ENCODE measurements at places on chromosomes 11 and 22.

DNA sequence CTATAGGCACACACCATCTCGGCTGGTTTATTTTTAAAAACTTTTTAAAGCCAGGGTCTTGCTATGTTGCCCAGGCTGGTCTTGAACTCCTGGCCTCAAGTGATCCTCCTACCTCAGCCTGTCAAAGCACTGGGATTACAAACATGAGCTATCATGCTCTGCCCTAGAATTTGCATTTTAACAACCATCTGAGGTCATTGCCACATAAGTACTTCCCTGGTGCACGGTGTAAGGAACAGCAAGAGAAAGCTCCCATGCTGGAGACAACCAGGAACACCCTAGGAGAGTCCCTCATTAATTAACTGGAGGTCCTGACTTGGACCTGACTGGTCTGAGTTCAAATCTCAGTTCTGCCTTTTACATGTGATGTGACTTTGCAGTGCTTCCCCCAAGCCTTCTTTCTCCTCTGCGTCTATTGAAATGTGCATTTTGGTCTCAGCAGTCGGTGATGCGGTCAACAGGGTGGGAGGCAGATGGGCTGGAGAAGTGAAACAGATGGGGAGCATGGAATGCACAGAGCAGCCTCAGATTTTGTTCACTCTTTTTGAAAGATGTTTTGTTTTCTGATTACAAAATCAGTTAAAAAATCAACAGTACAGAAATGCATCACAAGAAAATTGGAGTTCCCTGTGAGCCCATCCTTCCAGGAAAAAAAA, 146.5 kb downstream of the MYO18B start:
- DNase-seq: no peak

DNA sequence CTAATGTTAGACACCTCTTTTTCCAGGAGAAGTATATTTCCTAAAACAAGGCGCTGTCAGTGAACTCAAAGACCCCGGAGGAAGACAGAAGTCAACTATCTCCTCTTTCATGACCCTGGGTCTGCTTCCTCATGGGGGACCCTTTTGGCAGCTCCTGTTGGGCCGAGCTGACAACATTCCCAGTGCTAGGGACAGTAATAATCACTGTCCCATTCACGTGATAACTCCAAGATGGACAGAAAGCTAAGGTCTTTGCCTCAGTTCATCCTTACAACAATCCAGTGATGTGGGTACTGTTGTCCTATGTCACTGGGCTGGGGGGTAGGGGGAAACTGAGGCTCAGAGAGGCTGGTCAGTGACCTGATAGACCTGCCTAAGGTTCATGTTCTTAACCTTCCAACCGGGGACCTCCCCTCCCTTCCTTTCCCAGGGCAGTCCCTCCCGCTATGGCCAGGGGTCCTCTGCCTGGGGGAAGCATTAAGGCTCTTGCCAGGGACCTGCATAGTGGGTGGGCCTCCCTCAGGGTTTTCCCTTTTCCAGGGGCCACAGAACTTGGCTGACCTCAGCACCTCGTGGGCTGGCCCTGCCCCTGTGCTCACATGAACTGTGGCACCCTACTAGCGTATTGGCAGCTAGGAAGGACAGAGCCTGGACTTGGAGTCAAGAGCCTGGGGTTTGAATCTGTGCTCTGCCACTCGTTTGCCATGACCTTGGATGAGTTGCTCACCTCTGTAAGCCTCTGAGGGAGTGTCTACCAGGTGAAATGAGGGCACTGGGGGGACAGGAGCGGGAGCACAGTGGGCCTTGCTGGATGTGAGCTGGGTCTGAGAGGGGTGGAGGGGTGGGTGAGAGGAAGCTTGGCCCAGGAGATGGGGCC, 53.6 kb downstream of the LRRC32 start:
- no peak for DNase-seq

GRCh38 chr11:69842746-69843528, 23.7 kb upstream of the FGF3 start:
- no peak for DNase-seq

DNA sequence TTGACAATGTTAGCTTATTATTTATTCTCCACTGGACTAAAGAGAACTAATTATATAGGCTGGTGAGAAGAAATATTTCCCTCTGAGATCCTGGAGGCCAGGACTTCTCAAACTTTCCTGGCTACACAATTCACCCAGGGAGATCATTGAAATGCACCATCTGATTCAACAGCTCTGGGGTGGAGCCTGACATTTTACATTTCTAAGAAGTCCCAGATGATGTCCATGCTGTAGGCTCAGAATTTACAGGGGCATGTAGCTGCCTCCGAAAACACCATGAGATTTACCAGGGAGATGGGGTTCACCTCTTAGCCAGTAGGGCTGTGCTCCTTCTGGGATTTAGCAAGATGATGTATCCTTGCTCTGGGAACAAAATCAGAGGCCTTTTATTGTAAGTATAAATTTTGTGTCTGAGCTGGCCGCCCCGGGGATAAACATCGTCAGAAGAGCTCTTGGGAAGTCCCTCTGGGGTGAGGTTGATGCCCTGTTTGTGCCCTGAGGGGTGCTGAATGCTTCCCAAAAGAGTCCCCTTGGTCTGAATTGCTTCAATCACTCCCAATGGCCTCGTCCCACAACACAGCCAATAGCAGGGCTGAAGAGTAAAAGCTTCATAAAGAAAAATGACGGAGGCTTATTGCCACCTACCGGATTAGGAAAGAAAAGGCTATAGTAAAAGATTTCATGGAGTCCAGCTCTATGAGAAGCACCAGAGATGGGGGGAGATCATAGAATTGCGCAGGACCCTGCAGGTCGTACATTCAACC, 33.4 kb upstream of the API5 start:
- no peak for DNase-seq

- DNase-seq: no peak
Measured at GRCh38 chr11:71929491-71929890, 645 bp downstream of the RNF121 start.

DNA sequence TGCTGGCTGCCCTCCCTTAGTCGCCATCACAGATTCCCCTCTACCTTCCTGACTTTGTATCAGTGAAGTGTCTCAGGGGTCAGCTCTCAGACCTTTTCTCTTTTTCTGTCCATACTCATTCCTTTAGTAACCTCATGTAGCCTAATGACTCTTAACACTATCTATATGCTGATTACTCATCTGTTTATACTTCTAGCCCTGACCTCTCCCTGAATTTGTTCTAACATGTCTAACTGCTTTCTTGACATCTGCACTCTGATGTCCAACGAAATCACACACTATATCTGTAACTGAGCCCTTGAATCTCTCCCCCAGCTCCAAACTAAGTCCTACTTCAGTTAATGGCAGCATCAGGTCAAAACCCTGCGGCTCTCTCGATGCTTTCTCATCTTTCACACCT, 135.8 kb upstream of the TIMP3 start:
- no peak for DNase-seq

DNA sequence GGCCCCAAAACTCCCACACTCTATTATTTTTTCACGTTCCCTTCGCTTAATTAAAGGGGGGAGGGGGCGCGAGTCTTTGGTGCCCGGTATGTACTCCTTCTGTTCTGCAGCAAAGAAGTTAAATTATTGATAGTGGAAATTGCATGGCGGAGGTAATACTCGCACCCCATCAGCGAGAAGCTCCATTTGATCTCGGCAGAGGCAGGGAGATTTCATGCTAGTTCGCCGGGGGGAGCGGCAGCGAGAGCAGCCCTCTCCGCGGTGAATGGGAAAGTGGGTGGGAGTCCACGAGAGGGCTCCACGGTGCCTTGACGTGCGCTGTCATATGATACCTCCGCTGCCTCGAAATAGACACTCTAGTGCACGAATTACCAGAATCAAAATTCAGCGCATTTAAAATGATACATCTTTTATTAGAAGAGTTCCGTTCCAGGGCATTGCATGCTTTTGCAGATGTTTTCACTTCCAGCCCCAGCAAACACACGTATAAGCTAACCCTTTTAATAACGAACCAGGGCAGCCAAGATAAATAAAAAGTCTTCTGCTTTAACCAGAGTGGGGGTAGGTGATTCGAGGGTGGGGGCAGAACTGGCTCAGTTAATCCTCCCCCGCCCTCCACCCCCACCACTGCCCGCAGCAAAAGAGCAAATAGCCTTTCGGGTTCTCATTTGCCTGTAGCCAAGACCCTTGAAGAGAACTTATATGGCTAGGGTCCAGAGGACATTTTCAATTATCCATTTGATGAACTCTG, 1.3 kb upstream of the BDNF start:
- peak; percentile 66 for DNase-seq

DNA sequence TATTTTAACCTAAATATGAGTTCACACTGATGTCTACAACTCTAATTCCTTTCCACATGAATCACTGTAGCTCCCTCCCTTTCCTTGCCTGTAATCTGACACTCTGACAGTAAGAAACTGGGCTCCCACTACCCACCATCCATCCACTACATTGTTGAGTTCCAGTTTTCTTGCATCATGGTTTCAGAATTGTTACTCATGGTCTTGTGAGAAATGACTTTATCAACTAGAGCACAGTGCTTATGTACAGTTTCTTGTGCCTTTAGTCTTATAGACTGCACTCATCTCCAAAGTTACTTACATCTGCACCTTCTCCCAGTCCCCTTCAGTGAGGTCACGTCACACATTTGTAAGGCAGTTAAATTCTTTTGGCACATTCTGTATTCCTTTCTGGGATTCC, 78.6 kb downstream of the RTL6 start:
- DNase-seq: no peak

GRCh38 chr11:35131886-35132285, 7.1 kb upstream of the CD44 start:
- no peak for DNase-seq

DNA sequence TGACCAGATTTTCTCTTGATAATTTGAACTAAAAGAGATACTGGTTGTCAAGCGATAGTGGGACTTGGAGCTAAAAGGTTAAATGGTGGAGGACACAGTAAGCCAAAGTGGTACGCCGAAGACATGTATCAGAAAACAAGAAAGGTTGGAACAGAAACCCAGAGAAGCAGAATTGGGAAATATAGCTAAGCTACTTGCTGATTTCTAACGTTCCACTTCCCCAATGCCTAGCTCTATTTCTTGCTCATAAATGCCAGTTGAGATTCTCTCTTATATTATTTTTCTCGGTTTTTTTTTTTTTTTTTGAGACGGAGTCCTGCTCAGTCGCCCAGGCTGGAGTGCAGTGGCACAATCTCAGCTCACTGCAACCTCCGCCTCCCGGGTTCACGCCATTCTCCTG, 12.7 kb downstream of the TMEM41B start:
- DNase-seq: no peak

GRCh38 chr11:20207781-20208621, 47.7 kb upstream of the DBX1 start:
- DNase-seq: no peak

DNA sequence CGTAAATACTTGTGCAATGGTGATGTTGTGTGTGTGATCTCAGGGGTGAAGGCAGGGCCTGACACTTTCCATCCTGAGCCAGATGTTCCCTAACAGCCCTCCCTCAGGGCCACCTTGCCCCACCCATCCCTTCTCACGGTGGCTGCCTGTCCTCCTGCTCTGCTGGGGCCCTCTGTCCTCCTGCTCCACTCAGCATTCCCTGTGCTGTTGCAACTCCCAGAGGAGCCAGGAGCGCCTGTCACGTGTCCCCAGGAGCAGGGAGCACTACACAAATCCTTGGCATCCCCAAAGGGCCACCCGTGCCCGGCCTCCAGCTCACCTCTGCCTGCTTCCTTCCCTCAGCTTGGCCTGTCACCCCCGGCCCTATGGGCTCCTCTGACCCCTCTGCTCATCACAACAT, 10.2 kb upstream of the CSNK1E start:
- DNase-seq: no peak

- peak; percentile 40 for DNase-seq
Measured at GRCh38 chr11:2539371-2540222, 94.8 kb downstream of the KCNQ1 start.

DNA sequence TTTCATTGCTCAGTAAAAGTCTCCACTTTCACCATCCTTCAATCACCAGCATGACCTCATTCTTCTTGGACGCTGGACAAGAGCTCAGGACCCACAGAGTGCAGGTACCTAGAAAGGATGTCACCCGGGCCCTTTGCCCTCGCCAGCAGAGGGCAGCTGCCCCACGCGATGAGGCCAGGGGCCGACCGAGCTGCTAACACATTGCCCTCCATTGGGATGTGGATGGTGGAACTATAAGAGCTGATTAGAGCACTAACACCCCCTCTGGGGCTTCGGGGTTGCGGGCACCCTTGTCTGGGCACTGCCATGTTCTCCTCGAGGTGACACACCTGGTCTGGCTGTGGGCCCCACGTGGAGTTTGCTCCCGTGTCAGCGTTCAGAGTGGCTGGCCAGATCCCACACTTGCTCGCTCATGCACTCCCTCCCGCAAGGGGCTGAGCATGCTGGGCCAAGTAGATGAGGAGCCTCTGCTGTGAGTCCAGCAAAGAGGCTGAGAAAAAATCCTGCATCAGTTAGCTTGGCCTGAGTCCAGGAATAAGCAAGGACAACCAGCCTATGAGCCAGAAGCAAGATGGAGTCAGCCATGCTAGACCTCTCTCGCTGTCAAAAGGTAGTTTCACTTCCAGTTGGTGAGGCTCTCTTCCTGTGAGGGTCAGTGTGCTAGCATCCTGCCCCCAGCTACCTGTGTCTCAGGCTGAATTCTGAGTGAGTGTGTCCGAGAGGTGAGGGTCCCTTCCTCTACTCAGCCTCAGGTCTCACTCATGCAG, 9.8 kb downstream of the KRTAP5-6 start:
- DNase-seq: peak; percentile 56

DNA sequence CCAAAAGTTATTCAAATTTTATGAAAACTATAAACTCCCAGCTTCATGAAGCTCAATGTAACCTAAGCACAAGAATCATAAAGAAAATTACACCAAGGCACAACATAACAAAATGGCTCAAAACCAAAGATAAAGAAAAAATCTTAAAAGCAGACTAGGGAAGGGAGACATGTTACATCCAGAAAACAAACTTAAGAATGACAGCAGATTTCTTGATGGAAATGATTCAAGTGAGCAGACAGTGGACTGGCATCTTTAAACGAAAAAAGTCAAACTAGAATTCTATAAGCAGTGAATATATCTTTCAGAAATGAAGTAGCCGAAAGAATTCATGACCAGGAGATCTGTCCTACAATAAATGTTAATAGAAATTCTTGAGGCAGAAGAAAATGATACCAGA, 75.6 kb downstream of the SHANK2 start:
- DNase-seq: no peak

DNA sequence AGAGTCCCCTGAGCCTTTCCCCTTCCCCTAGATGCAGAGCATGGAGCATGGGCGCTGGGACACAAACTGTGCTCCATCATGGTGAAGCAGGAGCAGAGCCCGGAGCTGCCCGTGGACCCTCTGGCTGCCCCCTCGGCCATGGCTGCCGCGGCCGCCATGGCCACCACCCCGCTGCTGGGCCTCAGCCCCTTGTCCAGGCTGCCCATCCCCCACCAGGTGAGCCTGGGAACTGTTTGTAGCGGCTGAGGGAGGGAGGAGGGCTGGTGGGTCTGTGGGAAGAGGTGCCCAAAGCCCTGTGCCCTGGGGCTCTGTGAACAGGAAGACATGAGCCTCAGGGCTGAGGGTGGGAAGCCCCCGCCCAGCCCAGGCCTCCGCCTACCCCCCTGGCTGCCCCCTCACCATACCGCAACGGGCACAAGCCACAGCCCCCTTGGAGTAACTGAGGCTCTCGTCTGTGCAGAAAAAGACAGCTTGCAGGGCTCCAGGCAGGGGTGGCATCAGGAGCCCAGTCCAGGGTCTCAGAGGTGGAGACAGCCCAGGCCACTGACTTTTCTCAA, 30.4 kb downstream of the CREB3L1 start:
- DNase-seq: no peak

- no peak for DNase-seq
Measured at GRCh38 chr11:74686792-74687191, 44.4 kb downstream of the CHRDL2 start.

- no peak for DNase-seq
Measured at GRCh38 chr11:22407921-22408320, 69.7 kb downstream of the SLC17A6 start.

GRCh38 chr22:33325232-33326004, 267.2 kb upstream of the SYN3 start:
- DNase-seq: no peak

- no peak for DNase-seq
Measured at GRCh38 chr11:131633921-131634715, 263.7 kb downstream of the NTM start.
